Fibroblast of upper back skin (primary cell): ENCODE measurements at places on chromosomes 1 and 21.

- no peak for DNase-seq
Measured at GRCh38 chr1:1307261-1307922, 338 bp downstream of the ACAP3 start.

DNA sequence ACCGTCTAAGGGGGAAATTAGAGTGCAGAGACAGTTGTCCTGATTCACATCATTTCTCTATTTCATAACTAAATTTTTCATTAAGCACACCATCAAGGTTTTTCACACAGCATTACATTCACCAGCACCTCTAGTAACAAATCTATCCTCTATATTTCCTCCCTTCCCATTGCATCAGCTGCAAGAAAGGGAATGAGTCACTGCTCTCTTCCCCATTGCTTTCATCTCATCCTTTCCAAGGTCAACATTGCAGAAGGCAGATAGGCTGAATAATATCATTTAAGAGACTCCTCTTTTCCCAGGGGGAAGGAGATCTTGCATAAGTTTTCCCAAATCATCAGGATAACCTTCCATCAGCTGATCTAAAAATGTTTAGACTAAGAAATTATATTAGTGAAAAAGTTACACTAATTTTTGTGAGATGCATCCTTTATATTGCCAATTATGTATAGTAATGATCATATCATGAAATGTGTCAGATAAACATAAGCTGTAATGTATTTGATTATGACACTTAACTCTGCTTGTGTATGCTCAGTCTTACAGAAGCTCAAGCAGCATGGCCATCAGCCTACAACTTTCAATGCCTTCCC, 4.3 kb downstream of the INTS7 start:
- peak; percentile 94 for DNase-seq

GRCh38 chr1:245322673-245323072, 167.9 kb downstream of the KIF26B start:
- peak; percentile 44 for DNase-seq

DNA sequence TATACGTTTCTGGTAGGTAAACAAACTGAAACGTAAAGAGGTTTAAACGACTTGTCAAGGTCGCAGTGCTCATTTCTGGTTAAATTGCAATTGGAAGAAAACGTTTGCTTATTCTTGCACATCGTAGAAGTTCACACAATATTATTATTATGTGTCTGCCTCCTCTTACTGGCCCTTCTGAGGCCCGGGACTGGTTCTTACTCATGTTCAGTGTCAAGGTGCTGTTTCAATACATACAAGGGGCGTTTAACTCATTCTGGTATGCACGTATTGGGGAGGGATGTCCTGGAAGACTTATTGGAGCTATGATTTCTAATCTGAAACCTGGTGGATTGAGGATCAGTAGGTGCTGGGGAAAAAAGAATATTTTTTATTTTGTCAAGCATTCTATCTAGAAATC, 932 bp downstream of the RPF1 start:
- DNase-seq, result no peak

- peak; percentile 17 for DNase-seq
Measured at GRCh38 chr1:174068000-174068399, 45.8 kb upstream of the RC3H1 start.

- DNase-seq, result no peak
Measured at GRCh38 chr1:50920409-50920808, 39.7 kb downstream of the FAF1 start.

DNA sequence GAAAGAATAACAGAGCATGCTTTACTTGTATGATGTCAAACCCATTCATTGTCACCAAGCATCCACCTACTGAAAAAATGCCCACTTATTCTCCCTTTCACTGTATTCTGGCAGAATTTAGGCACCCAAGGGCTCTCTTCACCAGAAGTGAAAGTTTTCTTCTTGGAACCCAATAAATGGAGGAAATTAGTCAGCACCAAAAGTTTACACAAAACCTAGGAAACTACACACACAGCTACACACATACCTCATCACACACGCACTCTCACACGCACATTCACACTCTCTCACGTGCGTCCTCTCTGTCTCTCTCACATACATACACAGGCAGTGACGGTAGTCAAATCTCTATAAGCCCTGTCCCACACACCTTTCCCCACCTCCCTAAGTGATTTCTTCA, 37.6 kb downstream of the MCOLN2 start:
- DNase-seq, result no peak

DNA sequence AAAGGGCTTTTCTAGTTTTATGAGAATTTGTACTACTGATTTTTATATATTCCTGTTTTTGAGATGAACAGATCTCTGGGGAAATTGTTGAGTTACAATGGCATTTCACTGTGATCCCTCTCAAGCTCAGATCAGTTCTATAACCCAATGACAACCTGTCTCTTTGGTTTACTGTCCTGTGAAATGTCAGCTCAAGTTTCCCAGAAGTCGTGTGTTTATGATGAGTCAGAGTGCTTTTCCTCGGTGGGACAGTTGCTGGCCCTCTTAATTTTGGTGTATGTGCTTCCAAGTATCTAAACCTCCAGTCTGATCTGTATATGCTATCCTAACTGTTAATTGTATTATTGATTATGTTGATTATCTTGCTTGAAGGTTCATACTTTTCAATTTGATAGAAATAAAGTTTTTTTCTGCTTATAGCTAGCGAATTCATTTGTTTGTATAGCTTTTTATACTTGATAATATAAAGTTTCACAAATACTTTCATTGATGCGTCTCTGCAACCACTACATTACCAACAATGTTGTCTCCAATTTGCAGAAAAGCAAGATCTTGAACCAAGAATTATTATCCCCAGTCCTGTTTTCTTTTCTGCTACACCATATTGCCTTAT, 77.5 kb upstream of the DNAJC6 start:
- no peak for DNase-seq

GRCh38 chr1:172376431-172376830, 44.1 kb upstream of the C1orf105 start:
- no peak for DNase-seq
